ENCODE measurements at places on chromosomes 1 and 21.

DNA sequence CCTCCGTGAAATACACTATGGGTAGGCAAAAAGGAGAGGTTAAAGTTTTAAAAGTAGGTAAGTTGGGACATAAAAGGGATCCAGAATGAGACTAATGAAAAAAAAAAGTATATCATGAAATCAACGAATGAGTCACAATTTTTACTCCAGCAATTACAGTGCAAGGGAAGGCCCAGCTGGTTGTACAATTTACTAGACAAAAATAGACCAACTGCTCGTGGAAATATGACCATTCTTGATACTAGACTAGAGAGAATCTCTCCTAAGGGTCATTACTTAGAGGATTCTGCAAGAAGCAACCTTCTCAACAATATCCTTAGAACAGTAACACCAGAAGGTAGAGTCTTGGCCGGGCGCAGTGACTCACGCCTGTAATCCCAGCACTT is 55.1 kb upstream of the EFHD2 start:
- no peak for DNase-seq

DNA sequence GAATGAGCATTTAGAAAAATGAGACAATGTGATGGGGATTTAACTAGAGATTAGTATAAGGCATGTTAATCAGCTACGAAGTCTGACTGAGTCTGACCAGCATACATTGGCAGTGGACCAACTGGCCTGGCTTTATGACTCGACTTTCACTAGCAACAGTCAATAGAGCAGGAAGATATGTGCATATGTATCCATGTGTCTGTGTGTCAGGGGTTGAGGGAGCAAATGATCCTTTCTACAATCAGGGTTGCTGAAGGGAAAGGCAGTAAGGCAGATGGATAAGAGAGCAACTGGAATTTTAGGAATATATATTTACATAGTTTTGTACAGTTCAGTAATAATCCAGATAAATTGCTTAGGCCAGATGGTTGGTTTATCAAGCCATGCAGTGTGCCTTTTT is 645.6 kb downstream of the PLA2G4A start:
- no peak for DNase-seq

DNA sequence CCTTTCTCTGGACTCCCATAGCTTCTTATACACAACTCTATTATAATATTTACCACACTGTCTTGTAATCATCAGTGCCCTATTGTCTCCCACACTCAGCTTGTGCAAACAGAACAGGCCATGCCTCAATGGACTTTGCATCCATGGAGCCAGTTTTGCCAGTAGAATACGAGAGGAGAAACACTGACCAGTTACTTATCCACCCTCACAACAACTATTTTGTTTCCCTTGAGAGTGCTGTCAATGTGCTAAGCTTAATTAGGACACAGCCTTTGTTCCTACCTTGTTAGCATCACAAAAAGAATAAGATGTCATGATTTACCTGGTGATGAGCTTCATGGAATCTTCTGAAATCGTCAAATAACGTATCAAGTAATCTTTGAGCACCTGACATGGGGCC is 18.1 kb upstream of the LRRC52 start:
- DNase-seq, result no peak

- DNase-seq, result no peak
Observed at GRCh38 chr1:53393325-53393792, 65.5 kb upstream of the LRP8 start.

DNA sequence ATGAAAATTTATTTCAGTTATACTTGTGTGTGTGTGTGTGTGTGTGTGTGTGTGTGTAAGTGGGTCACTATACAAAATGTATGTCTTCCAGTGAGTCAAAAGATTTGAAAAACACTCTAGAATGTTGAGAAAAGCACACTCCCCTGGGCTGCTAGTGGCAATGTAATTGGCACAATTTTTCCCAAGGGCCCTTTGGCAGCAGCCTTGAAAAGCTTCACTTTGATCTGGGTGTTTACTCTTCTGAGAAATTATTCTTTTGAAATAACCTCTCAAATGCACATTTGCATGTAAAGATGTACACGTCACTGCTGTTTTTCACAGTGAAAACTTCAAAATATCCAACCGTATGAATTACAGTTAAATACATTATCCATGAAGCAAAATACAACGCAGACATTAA is 22.1 kb upstream of the SLC44A3 start:
- no peak for DNase-seq

DNA sequence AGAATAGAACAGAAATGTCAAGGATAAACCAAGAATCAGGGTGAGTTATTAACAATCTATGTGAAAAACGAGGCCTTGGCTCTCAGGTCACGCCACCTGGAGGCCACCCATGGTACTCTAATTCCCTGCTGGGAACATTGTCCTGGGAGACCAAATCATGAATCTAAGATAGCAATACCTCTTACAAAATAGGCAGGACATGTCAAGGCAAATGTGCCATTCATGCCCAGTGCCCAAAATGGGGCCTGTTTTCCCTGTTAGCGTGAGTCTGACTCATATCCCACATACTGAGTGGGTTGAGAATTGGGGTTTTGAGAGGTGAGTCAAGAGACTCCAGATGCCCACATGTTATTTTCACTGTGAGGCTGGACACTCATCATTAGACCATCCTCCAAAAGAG is 380.8 kb downstream of the HHIPL2 start:
- no peak for DNase-seq

GRCh38 chr21:44290327-44291077 is 4.8 kb downstream of the AIRE start:
- no peak for DNase-seq

DNA sequence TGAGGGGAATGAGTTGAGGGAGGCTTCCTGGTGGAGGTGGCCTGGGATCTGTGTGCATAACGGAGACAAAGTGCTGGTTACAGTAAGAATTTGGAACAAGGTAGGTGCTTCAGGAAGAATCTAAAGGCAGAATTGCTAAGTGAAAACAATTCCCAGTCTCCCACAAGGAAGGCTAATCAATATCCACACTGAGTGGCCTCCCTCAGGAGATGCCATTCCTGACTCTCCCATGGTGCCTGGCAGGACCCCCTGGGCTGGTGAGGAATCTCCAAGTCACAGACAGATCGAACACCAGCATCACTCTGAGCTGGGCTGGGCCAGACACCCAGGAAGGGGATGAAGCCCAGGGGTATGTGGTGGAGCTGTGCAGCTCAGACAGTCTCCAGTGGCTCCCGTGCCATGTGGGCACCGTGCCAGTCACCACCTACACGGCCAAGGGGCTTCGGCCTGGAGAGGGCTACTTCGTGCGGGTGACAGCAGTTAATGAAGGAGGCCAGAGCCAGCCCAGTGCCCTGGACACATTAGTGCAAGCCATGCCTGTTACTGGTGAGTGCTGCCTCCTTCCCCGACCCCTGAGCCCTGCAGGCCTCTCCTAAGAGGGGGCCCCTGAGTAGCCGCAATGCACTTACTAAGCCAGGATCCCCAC is 30.7 kb downstream of the IGFN1 start:
- no peak for DNase-seq

Measured in SK-N-MC (cell line).